ENCODE measurements at places on chromosomes 5 and 9.

- no peak for DNase-seq
These were observed 4.0 kb upstream of the THBS4 start for GRCh38 chr5:80031109-80031508.

- DNase-seq, result no peak
These were observed 21.4 kb downstream of the WDR70 start for GRCh38 chr5:37400501-37400900.

GRCh38 chr5:19767987-19768386 is 220.0 kb downstream of the CDH18 start:
- DNase-seq, result no peak

GRCh38 chr9:99385215-99385614 is 163.1 kb downstream of the SEC61B start:
- DNase-seq, result no peak

All from stimulated activated CD8-positive, alpha-beta memory T cell treated with anti-CD3 and anti-CD28 coated beads, Interleukin-2, amount 100 ng/mL, for 48 hours (primary cell).